ENCODE measurements at places on chromosomes 5 and 9.

- no peak for DNase-seq
Observed at GRCh38 chr5:20654746-20655145, 666.7 kb upstream of the CDH18 start.

GRCh38 chr5:132387640-132388117 is 18.2 kb downstream of the SLC22A5 start:
- DNase-seq: no peak

DNA sequence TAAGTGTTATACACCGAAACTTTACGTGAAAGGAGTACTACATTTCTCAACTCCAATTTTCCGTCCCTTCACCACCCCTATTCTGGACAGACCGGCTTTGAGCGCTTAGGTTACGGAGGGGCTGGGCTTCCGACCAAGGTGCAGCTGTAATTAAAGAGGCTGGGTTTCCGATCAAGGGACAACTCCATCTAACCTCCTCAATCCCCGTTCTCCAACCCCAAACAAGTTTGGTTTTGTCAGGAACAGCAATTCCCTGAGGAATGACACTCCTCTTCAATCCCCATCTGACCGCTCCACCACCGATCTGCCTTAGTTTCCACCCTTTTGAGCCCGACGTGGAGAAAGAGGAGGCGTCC is 577 bp downstream of the TUT7 start:
- DNase-seq: no peak

DNA sequence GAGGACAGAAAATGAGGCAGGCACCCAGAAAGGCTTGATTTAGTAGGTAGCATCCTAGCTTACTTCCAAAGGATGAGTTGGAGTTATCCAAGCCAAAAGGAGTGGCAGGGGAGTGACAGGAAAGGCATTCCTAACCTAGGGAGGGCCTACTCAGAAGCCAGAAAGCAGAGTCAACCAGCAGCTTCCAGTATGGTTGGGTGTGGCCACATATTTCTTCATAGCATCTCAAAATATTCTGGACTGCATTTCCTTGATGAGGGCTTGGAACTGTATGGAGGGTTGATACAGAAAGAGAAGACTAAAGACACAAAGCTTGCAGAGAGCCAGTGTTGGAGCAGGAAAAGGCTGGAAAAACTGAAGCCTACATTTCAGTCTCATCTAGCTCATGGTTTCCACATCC is 656.8 kb upstream of the DMAC1 start:
- DNase-seq: no peak

DNA sequence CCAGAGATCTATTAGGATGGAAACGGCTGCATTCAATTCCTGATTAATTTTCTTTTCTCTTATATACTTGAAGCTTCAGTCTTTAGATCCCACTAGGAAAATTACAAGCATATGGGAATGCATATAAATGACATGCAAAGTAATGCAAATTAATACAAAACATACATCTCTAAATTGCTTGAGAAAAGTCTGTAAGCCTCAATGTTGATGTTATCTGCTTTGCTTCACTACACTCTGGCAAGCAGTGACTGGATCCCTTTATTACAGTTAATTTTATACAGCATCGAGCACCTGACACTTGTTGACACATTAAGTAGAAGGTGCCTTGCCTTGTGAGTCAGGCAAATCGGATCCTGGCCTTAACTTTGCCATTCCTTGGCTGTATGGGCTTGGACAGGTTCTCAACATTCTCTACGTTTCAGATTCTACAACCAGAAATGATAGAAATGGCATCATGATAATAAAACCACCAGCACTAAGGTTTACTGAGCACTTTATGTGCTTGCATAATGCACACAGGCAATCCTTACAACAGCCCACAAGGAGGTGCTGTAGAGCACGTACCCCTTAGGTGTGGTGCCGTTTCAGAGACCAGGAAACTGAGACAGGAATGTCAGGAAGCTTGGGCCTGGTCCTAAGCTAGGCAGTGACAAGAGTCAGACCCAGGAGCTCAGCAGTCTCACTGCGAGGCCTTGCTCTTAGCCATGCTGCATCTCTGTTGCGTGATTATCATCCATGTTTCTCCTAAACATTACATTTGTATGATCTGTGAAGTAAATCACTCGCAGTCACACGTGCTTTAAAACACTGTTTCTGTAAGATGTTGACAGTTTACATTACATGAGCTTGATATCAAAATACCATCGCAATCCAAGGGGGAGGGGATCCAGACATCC is 2.7 kb downstream of the GCNT4 start:
- DNase-seq: peak; percentile 42

DNA sequence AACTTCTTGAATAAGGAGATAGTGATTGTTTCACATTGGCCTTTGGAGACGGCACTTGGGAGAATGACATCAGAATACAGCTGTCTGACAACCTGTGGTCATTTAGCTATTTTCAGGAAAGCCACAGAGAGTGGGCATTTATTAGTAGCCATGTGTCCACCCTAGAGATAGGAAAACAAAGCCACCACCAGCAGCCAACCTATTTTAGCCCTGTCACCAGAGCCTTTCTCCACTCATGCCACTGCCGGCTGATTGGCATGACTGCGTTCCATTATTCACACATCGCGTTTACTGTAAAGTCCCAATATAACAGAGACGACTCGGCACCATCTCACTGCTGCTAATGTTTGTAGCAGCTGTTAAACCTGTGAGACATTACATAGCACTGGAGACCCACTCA is 330.1 kb downstream of the NDUFS4 start:
- no peak for DNase-seq

GRCh38 chr5:145920542-145921210 is 15.7 kb upstream of the SH3RF2 start:
- DNase-seq: no peak

DNA sequence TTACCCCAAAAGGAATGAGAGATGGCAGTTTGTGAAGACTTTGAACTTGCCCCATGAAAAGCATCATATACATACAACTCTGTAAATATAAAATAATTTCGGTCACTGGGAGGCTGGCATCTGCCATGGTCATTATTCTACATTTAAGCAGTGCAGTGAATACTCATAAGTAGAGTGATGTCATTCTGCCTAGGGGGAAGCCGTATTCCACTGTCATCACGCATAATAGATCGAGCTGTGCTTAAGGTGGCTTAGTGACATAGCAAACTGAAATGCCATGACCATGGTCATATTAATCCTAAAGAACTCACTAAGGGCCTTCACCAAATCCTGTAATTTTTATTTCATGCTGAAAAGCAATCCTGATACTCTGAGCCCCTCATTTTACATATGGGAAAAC is 42.4 kb upstream of the NR4A3 start:
- no peak for DNase-seq

- DNase-seq: no peak
Observed at GRCh38 chr9:128369024-128369706, 2.0 kb upstream of the URM1 start.

DNA sequence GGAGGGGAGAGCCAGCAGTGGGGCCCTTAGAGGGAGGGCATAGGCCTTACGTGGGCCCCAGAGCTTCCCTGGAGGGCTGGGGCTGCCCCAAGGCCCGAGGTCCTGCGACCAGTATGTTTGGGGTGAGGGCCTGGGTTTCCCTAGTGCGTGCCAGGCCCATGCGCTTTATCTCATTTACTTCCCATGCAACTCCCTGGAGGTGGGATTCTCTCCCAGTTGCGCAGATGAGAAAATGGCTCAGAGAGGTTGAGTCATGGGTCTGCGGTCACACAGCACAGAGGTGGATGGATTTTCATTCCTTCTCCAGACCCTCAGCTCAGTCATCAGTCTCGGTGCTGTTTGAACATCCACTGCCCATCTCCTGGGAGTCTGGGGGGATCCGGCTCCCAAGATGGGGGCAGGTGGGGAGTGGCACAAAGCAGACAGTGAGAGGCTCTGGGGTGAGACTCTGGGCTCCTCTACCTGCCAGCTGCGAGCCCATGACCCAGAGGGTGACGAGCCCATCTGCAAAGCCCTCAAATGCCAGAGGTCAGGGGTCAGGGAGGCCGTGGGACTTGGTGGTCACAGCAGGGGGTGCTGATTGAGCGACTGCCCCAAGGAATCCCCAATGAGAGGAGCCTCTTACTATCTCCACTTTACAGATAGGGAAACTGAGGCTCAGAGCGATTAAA is 171.2 kb downstream of the GAPVD1 start:
- no peak for DNase-seq
